ENCODE measurements at places on chromosomes 13 and 19.
A peak's percentile ranks its signal among the peaks of the same experiment; 100 is the strongest.

DNA sequence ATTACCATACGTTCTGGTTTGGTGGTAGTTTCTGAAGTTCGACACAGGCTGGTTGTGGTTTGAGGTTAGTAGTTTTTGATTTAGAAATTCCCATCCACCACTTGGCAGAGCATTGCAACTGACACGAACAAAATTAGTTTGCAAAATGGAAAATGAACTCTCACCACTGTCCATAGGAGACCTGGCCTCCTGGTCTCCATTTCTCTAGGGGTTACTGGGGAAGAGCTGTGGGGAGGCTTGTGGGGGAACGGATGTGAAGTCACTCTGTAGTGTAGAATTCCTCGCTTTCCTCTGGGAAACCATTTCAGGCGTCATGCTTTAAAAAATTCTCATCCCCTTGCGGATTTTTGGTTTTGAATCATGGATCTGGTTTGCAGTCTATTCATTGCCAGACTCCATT, 321.5 kb upstream of the MAB21L1 start:
- no peak for DNase-seq

- no peak for DNase-seq
Measured at GRCh38 chr13:76692346-76692745, 193.9 kb downstream of the KCTD12 start.

GRCh38 chr13:103431856-103432255, 365.6 kb upstream of the SLC10A2 start:
- DNase-seq, result no peak

GRCh38 chr13:51870616-51871015, 8.8 kb downstream of the CCDC70 start:
- no peak for DNase-seq

DNA sequence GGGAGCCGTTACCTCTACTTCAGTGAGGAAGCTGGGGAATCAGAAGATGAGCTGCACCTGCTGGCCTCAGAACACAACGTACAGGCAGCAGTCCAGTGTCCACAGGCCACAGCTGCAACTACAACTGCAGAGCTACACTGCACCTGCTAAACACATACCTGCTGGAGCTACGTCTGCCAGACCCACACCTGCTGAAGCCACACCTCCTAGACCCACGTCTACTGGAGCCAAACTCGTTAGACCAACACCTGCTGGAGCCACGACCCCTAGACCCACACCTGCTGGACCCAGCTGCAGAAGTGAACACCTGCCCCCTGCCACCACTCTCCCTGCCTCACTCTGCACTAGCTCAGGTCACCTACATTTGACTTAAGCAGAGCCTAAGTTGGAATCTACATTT, 169.9 kb downstream of the USP12 start:
- DNase-seq, result no peak

GRCh38 chr19:1430246-1430645, 8.0 kb upstream of the RPS15 start:
- DNase-seq, result no peak

DNA sequence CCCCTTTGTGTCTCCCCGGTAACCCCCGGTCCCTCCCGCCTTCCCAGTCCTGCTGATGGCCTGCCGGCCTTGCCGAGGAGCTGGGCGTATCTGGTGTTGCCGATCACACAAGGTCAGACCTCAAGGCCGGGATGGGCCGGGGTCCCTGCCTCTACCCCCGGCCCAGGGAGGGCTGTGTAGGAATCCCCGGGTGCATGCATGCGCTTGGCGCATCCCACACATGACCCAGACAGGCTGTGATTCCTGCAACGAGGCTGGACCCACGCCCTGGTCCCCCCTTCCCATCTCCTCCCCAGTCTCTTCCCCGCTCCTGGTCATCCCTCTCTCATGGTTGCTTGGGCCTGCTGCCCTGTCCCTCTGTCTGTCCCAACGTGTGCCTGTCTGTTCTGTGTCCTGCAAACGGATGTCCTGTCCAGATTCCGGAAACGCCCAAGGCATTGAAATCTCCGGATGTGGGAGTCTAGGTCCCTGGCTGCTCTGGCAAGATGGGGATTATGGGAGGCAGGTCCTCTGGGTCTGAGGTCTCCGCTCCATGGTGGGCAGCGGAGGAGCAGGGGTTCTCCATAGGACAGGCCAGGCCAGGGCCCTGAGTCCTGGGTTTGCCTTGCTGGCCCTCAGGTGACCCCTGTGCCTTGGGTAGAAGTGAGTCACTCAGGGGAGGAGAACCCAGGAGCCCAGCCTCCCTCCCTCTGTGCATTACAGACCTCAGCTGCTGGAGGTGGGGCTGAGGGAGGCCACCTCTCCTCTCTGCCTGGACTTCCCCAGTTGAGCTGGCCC, 1.6 kb downstream of the PKN1 start:
- DNase-seq, result no peak

DNA sequence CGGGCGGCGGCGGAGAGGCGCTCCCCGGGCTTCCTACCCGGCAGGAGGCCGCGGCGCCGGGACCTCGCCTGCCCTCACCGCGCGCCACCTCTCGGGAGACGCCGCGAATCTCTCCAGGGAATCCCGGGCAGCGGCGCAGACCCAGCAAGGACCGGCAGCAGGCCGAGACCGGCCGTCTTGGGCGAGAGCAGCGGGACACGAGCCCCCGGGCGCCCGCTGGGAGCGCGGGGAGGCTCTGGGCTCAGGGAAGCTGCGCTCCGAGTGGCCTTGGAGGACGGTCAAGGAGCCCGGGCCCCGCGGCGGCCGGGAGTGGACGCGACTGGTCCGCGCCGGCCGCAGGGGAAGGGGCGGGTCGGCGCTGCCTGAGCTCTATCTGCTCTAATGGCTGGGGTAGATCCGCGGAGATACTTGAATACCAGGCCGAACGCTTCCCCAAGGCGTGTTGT, 14.7 kb downstream of the CDX2 start:
- DNase-seq, result no peak

DNA sequence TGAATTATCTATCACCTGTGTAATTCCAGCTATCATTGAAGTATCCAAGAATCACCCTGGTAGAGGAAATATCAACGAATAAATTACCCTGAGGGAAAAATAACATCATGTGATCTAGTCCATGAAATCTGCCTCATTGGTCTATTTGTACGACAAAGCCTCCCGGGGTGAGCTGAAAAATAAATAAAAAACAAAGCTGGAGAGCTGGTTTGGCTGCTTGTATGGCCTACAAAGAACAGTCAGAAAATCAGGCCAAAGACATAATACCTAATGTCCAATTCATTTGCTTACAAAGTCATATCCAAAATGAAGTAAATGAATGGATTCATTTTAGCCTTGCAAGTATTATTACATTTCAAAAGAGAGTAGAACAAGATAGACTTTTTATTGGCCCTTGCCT, 449.9 kb downstream of the KLF12 start:
- no peak for DNase-seq

- DNase-seq, result no peak
Measured at GRCh38 chr19:39167461-39168257, 29.1 kb upstream of the NCCRP1 start.

DNA sequence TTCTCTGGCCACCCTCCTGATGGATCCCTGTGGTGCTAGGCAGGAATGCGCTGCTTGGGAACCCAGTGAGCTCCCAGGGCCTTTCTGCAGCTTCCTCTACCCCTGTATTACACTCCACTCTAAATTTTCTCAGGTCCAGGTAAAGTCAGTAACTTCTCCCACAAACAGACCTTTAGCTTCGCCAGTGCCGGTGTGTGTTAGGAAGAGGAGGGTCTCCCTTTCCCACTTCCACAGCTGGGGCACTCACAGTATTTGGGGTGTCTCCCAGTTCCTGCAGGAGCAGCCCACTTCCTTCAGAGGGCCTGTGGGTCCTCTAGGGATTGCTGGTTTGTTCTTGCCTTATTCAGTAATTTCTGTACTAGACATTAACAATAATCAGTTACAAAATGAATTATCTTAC, 193.5 kb upstream of the PCDH17 start:
- DNase-seq, result no peak

GRCh38 chr19:7678971-7679751, 1.5 kb upstream of the TRAPPC5 start:
- DNase-seq, result no peak

DNA sequence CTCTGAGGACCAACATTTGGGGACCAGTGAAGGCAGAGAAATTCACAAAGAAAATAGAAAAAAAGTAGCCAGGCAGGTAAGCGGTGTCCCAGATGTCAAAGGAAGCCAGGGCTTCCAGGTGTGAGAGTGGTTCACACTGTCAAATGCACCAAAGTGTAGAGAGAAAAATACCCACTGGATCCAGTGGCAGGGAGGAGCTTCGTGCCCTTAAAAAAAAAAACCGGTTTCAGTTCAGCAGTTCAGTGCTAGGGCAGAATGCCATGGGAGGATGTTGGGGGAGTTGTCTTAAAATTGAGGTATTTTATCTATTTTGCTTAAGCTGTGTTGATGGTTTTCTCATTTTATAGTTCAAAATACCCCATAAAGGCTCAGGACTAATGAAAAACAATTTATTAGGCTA, 47.8 kb upstream of the C1QTNF9 start:
- DNase-seq, result no peak

DNA sequence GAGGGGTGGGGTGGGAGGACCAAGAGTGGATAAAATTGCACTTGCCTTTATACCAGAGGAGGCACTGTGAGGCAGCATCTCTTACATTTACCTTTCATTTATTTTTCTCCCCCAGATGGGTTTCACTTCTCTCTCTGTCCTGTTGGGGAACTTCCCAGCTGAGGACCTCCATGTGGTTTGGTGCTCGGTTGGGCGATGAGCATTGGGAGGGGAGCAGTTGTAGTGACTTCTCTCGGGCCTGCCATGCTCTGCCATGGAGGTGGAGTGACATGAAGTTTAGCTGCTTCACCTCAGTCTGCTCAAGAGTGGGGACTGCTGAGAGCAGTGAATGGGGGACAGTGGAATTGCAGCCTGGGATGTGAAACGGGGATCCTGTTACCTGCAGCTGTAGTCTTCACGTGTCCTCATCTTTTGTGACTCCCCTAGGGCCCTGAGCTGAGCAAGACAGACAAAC, 23.1 kb upstream of the CXCL17 start:
- DNase-seq, result no peak

DNA sequence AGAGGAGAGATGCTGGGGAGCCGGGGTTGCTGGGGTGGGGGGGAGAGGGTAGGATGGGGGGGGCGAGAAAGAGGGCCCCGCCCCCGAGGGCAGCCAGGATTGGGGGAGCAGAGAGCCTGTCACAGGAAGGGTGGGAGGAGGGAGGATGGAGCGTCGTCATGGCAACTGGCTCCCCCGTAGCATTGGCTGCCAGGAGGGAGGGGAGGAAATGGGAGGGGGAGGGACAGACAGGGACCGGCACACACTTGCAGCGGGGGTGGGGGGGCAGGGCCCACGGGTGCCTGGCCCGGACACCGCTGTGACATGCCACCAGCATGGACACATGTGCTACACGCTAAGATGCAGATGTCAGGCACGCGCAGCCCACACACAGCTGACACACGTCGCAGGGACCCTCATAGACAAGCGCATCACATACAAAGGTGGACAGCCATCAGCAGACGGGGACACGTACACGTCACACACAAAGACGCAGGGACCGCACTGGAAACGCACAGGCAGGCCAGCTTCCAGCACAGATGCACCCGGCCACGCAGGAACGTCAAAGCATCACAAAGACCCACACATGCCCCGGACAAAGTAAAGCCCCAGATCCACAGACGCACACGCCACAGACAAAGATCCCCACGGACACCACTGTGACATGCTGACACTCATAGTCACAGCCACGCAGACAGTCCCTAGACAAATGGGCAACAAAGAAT, at the start of gene LMTK3:
Gene LMTK3 (minus strand): TSS at position 36 of the 704 bp plus-strand sequence. CDS start 259 bp downstream, outside the sequence.
- DNase-seq, result peak; percentile 66

DNA sequence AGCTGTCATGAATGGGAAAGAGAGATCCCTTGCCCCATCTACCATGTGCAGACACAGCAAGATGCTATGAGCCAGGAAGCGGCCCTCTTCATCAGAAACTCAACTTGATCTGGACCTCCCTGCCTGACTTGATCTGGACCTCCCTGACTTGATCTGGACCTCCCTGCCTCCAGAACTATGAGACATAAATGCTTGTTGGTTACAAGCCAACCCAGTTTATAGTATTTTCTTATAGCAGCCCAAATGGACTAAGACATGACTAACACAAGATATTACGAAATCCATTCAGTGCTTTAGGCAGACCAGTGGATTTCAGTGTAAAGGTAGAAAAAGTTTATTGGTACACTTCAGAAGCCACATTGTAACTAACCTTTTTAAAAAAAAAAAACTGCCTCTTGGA, 15.6 kb downstream of the PCID2 start:
- DNase-seq, result no peak

- DNase-seq, result no peak
Measured at GRCh38 chr19:48010932-48011758, 16.7 kb downstream of the ELSPBP1 start.
